ENCODE measurements at places on chromosomes 4 and X.

DNA sequence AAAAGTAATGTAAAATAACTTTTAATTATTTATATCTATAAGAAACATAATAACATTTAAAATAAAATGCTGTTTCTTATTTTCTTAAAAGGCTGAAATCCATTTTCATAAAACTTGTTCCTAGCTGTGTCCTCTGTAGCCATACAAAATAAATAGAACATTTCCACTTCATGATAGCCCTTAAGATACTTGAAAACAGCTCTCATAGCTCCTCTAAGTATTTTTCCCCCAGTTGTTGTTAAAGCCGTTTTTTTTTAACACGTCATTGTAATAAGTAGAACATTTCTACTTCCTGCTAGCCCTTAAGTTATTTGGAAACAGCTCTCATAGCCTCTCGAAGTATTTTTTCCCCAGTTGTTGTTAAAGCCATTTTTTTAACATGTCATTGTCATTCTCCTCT is 97.3 kb upstream of the SOX3 start:
- no peak for DNase-seq

GRCh38 chrX:37350034-37350365 is 836 bp downstream of the PRRG1 start:
- no peak for DNase-seq

- DNase-seq: no peak
Observed at GRCh38 chr4:147833254-147833653, 101.4 kb downstream of the ARHGAP10 start.

- no peak for DNase-seq
Observed at GRCh38 chr4:173524218-173525117, 5.6 kb downstream of the HAND2 start.

- DNase-seq: no peak
Observed at GRCh38 chr4:72390409-72390808, 178.6 kb downstream of the ADAMTS3 start.

GRCh38 chrX:24030597-24030996 is 3.6 kb upstream of the KLHL15 start:
- no peak for DNase-seq

DNA sequence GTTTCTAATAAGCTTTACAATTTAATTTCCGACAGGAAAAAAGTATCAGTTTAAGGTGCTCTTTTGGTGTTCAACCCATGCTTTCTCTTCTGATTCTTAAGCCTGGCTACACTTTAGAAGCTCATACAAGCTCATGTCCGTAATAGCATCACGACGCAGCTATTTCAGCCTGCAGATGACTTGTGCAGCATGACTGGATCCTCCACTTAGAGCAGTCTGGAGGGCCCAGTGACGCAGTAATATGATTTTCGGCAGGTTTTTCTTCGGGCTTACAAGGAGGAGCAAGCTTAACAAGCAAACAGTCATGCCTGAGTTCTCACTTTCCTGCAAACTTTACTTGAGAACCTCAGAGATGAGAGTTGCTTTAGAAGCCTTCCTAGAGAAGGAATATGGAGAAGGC is 85.3 kb upstream of the MAML3 start:
- DNase-seq: no peak

- no peak for DNase-seq
Observed at GRCh38 chr4:86014599-86014998, 345.3 kb downstream of the MAPK10 start.

DNA sequence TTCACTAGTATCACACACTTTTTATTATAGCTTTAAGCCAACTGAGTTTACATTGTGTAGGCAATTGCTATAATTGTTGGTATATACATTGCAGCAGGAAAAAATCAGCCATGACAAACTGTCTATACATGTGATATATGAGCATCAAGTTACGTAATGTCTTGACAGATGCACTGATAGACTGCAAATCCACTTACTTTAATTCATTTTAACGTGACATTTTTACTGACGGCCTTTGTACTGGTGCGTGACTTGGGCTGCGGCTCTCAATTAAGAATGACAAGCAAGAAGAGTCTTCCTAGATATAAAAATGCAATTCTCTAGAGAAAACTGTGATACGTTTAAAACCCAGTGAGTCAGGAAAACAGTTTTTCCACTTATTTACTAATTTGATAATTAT is 143.8 kb downstream of the ACTRT1 start:
- no peak for DNase-seq

DNA sequence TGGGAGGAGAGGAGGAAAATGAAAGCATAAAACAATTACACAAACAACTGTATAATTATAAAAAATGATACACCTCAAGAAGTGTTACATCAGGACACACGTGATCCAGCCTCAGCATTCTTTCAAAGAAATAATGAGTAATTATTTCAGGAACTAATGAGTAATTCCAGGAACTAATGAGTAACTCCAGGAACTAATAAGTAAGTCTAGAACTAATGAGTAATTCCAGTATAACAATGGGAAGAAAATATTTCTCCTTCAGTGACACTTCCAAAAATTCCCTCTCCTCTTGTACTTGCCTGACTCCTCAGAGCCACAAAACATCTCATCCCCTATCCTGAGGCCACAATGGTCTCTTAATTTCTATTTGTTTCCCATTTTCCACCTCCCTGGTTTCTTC is 63.5 kb upstream of the COL25A1 start:
- no peak for DNase-seq

- no peak for DNase-seq
Observed at GRCh38 chr4:85369703-85370380, 105.1 kb upstream of the ARHGAP24 start.

DNA sequence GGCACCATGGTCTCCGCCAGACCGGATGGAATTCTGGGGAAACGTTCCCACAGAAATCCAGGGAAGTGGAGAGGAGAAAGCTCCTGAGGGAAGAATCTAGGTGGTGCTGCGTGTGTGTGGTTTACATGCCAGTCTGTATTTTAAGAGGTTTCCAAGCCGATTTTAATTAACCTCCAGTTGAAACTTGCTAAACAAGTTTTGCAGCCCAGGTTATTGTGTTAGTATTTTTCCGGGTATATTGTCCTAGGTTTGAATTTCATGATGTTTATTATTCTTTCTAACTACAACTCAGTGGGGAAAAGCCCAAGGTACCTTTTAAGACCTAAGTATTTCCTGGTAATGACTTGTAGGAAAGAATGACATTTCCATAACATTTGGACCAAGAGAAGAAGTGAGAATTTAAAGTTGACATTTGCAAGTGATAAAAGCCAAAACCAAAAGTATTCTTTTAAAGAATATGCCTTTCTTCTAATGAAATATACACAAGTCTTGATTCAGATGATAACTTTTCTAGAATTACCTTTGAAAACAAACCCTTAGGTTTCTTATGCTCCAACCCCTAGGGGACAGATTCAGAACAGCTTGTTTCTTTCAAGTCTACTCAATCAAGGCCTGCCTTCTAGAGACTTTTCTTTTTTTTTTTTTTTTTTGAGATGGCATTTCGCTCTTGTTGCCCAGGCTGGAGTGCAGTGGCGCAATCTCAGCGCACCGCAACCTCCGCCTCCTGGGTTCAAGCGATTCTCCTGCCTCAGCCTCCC is 14.6 kb downstream of the SAT1 start:
- no peak for DNase-seq

- no peak for DNase-seq
Observed at GRCh38 chr4:39066371-39066770, 4.3 kb downstream of the KLHL5 start.

DNA sequence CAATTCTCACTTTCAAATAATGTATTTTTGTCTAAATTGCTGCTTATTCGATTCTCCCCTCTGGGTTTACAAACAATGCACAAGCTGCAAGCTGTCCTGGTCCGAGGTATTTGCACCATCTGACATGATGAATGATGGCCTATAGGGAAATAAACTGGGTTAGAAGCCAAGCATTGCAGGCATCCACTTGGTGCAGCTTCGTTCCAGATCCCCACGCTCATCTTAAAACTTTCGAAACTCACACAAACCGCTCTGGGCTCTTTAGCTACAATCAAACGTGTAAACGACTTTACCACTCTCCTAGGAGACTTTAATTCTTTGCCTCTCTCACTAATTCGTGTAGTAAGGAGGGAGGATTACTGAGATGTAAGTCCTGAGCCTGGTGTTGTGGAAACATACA is 19.0 kb downstream of the PHKA2 start:
- DNase-seq: no peak

- DNase-seq: no peak
Observed at GRCh38 chr4:137531986-137532868, at the start of gene PCDH18. Gene PCDH18, minus strand, starts transcription at chr4:137532494. Its CDS starts 406 bp downstream, at chr4:137532088.

GRCh38 chr4:133148690-133149363 is at the start of gene PCDH10:
Gene PCDH10, plus strand, starts transcription at chr4:133149294. Its CDS starts 847 bp downstream, at chr4:133150141.
- no peak for DNase-seq

DNA sequence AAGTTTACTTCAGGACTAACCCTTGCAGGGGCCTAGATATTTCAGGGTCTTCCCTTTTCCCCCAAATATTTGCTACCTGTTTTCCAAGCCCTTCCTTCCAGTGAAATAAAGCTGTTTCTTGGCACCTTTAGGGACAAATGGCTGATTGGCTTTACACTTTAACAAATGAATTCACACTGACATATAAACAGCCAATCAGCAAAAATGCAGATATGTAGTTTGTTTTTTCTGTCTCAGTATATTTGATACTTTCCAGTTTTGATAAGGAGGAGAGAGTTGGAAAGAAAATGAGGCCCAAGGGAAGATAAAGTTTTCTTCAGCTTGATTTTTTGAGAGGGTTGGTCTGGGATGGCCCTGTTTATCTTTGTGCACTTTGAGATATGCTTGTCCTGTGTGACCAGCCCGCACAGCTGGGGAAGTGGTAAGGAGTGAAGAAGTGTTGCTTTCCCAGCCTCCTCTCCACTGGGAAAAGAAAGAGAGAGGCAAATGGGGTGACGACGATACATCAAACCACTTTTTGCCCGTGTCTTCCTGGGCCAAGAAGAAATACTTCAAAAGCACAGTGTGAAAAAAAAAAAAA is 67.5 kb downstream of the MGST2 start:
- no peak for DNase-seq

Measured in activated CD8-positive, alpha-beta memory T cell treated with anti-CD3 and anti-CD28 coated beads, Interleukin-2, amount 50 U/mL, for 4 hours (primary cell).